MCF 10A (cell line): ENCODE measurements at places on chromosomes 11 and 22. TPM values are rescaled to one million over a fixed set of nuclear protein-coding genes. Genes with fewer than 3 reads are reported as not detected.

DNA sequence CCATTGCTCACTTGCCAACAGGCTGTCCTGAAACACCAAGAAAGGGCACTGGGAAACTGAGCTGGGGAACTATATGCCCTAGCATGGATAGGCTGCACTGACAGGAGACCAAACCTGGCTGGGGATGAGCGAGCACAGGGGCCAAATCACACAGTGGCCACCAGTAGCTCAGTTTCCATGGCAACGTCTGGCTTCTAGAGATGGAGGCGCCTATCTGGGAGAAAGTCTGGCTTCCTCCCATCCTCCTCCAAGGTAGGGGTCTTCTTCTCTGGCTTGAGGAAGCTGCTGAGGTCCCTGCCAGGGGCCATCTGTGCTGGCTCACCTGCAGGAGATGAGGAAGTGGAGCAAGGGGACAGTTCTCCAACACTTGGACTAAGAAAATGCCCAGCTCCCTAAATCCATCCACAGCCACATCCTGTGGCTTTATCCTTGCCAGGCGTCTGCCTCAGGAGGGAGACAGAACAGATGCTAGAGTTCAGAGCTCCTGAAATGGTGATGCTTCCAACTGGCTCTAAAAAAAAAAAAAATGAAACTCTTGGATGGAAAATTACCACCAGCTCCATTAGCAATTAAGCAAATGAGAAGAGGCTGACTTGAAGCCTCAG, 48.3 kb downstream of the SYT13 start:
- H3K36me3 ChIP-seq: no peaks in the 10 kb centered on the region
- H3K4me3 ChIP-seq: no peak overlapping the region
- no peak for DNase-seq
- H3K27ac ChIP-seq: no peak overlapping the region
- H3K27me3 ChIP-seq: peaks cover 44% of the 10 kb centered on the region

- DNase-seq: no peak
- H3K27me3 ChIP-seq: no peaks in the 10 kb centered on the region
- H3K27ac ChIP-seq: peak overlapping the region; percentile 86
- H3K4me3 ChIP-seq: peak overlapping the region; percentile 55
These were observed 20.8 kb upstream of the JAM3 start for GRCh38 chr11:134048028-134048427.

PLA2G3 gene
- total RNA-seq: not detected in 2 replicates

PKDREJ gene
- not detected in 2 replicates for total RNA-seq

OR52H1 gene
- not detected in 2 replicates for total RNA-seq

C11orf52 gene
- total RNA-seq: 1.3 and 2.0 TPM in 2 replicates

C11orf21 gene
- not detected in 2 replicates for total RNA-seq

GRK3 gene
- 6.5 and 7.9 TPM in 2 replicates for total RNA-seq

DEAF1 gene
- 46.8 and 54.1 TPM in 2 replicates for total RNA-seq

OLFML1 gene
- total RNA-seq: not detected in 2 replicates

APOA4 gene
- not detected in 2 replicates for total RNA-seq

DNA sequence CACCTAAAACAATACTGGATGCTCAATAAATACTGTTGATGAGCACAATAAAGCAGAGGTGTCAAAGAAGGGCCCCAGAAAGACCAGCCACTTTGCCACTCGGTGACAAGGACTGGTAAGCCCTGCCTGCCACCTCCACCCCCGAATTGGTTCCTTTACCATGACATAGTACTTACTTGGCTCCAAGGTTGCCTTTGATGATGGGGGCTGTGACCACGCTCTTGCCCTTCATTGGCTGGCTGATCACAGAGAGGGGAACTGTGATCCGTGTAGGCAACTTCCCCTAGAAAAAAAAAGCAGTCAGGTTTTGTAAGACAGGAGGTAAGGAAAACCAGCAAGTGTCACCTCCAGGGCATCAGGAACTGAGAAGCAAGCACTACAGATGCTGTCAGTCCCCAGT, 29.7 kb downstream of the NFRKB start:
- H3K27ac ChIP-seq: no peak overlapping the region
- H3K36me3 ChIP-seq: peaks cover 77% of the 10 kb centered on the region
- H3K27me3 ChIP-seq: no peaks in the 10 kb centered on the region
- H3K4me3 ChIP-seq: no peak overlapping the region

CLCF1 gene
- 5.8 and 7.0 TPM in 2 replicates for total RNA-seq

GRCh38 chr11:104694259-104695064, 203.8 kb downstream of the CASP12 start:
- no peaks in the 10 kb centered on the region for H3K27me3 ChIP-seq
- H3K27ac ChIP-seq: no peak overlapping the region
- no peak for DNase-seq

DNA sequence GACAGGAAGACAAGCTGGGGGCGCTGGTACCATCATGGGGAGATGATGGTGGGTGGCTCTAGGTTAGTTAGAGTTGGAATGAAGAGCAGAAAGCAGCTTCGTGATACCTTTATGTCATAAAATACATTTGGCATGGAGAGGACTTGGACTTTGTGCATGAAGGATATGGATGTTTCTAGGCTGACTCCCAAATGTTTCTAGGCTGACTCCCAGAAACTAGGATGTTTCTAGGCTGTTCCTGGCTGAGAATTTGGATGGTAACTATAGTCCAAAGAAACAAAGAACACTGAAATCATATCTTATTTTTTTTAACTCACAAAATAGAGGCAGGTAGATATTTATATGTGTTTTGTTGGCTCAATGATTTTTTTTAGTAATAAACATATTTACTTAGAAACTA, 89.4 kb upstream of the VPREB1 start:
- no peak for DNase-seq
- H3K36me3 ChIP-seq: no peaks in the 10 kb centered on the region
- peaks cover 48% of the 10 kb centered on the region for H3K27me3 ChIP-seq
- H3K4me1 ChIP-seq: no peaks in the 10 kb centered on the region

DNA sequence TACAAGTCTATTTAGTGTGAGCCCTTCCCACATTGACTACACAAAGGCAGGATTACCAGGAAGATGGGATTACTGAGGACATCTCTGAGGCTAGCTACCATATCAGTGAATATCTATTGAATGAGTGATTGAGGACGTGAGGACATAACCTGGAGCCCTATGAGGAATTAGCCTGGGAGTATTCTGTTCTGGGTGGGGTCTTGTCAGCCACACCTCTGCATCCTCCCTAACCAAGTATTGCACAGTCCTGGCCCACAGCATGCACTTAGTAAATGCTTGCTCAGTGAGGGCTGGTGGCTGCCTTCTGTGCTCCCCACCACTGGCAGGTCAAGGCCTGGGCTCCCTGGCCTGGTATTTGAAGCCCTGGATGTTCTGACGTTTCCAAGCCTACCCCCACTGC, 14.8 kb downstream of the DUSP18 start:
- no peak overlapping the region for H3K4me3 ChIP-seq
- no peaks in the 10 kb centered on the region for H3K27me3 ChIP-seq
- DNase-seq: no peak
- no peak overlapping the region for H3K27ac ChIP-seq
- H3K4me1 ChIP-seq: no peaks in the 10 kb centered on the region
- no peaks in the 10 kb centered on the region for H3K36me3 ChIP-seq

GRCh38 chr11:12698048-12698447, 23.8 kb downstream of the TEAD1 start:
- no peaks in the 10 kb centered on the region for H3K27me3 ChIP-seq
- peaks cover 13% of the 10 kb centered on the region for H3K36me3 ChIP-seq
- H3K27ac ChIP-seq: peak overlapping the region; percentile 94
- DNase-seq: no peak
- H3K4me1 ChIP-seq: peaks cover 74% of the 10 kb centered on the region

- peaks cover 7% of the 10 kb centered on the region for H3K4me1 ChIP-seq
- DNase-seq: peak; percentile 16
- H3K27me3 ChIP-seq: no peaks in the 10 kb centered on the region
- H3K27ac ChIP-seq: peak overlapping the region; percentile 33
- H3K4me3 ChIP-seq: peak overlapping the region; percentile 99
These were observed 1.7 kb downstream of the FCHSD2 start for GRCh38 chr11:73140213-73141030.

DNA sequence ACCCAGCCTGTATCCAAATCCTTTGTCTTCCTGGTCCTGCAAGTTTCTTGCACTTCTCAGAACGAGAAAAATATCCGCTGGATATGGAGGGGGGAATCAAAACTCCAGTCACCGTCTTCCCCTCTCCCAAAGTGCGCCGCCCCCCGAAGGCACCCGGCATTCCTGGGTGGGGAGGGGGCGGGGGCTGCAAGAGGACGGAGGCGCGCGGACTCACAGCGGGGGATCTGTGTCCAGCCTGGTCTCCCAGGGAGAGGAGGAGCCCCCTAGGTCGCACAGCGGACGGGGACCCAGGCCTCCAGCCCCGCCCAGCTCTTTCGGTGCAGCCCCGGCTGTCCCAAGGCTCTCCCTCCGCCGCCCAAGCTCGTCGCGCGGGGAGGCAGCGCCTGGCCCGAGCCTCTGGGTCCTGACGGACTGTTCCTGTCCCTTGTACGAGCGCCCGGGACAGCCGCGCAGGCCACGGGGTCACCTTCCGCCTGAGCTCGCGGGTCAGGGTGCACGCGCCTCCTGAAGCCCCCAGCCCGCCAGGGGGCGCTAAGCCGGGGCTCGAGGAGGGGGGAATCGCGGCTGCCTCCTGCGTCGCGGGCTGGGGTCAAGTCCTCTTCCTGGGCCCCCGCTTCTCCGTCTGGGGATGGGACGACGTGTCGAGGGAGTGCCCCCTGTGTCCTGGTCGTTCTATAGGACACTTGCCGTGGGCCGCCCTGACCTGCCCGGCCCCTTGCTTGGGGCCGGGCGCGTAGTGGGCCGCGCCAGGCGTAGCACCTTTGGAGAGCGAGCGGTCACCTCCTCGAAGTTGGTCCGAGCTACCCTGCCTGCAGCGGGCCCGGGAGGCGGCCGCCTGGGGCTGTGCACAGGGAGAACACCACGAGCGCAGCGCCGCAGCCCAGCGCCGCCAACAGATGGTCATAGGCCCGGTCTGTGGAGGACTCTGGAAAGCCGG, 2.4 kb upstream of the WNT11 start:
- H3K27me3 ChIP-seq: no peaks in the 10 kb centered on the region
- H3K4me3 ChIP-seq: peak overlapping the region; percentile 68
- DNase-seq: peak; percentile 55
- no peaks in the 10 kb centered on the region for H3K36me3 ChIP-seq
- H3K4me1 ChIP-seq: no peaks in the 10 kb centered on the region

- H3K27me3 ChIP-seq: no peaks in the 10 kb centered on the region
- H3K27ac ChIP-seq: peak overlapping the region; percentile 73
- DNase-seq: peak; percentile 58
- H3K36me3 ChIP-seq: peaks cover 24% of the 10 kb centered on the region
- peaks cover 55% of the 10 kb centered on the region for H3K4me1 ChIP-seq
These were observed 44.0 kb downstream of the KIAA1671 start for GRCh38 chr22:24996420-24996952.

GRCh38 chr11:68481579-68482240, 21.2 kb downstream of the PPP6R3 start:
- DNase-seq: no peak
- no peak overlapping the region for H3K4me3 ChIP-seq
- peak overlapping the region; percentile 47 for H3K27ac ChIP-seq
- H3K4me1 ChIP-seq: peaks cover 18% of the 10 kb centered on the region
- peaks cover 19% of the 10 kb centered on the region for H3K36me3 ChIP-seq
- no peaks in the 10 kb centered on the region for H3K27me3 ChIP-seq

DNA sequence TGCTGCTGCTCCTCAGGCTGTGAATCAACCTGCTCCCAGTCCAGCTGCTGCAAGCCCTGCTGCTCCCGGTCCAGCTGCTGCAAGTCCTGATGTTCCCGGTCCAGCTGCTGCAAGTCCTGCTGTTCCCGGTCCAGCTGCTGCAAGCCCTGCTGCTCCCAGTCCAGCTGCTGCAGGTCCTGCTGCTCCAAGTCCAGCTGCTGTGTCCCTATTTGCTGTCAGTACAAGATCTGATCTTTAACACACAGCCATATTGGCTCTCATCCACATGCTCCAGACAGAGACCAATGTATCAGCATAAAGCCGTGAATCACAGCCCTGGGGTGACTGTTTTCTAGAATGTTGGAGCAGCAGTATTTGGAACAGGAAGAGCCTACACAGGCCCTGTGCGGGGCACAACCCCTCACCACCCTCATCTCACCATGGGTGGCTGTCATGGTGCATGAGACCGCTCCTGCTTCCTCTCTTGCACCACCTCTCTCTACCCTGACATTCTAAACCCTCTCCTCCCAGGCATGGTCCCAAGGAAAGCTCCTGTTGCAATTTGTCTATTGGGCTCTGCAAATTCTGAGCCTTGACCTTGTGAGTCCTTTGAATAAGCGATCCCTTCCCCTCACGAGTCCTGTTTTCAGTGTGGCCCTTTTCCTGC, 3.5 kb downstream of the KRTAP5-10 start:
- no peaks in the 10 kb centered on the region for H3K36me3 ChIP-seq
- DNase-seq: no peak
- H3K27ac ChIP-seq: no peak overlapping the region
- H3K4me3 ChIP-seq: no peak overlapping the region

- H3K4me3 ChIP-seq: no peak overlapping the region
- no peak overlapping the region for H3K27ac ChIP-seq
- no peaks in the 10 kb centered on the region for H3K36me3 ChIP-seq
- peak; percentile 30 for DNase-seq
- H3K27me3 ChIP-seq: peaks cover 18% of the 10 kb centered on the region
These were observed 3.8 kb upstream of the ADORA2A start for GRCh38 chr22:24423519-24424000.

OR10A3 gene
- total RNA-seq: not detected in 2 replicates

GRCh38 chr11:34235189-34235588, 122.6 kb downstream of the ABTB2 start:
- no peak overlapping the region for H3K27ac ChIP-seq
- H3K4me1 ChIP-seq: peaks cover 15% of the 10 kb centered on the region
- H3K36me3 ChIP-seq: peaks cover 6% of the 10 kb centered on the region
- no peak overlapping the region for H3K4me3 ChIP-seq
- no peak for DNase-seq
- no peaks in the 10 kb centered on the region for H3K27me3 ChIP-seq

- H3K4me1 ChIP-seq: peaks cover 15% of the 10 kb centered on the region
- no peak overlapping the region for H3K27ac ChIP-seq
- no peaks in the 10 kb centered on the region for H3K27me3 ChIP-seq
- H3K36me3 ChIP-seq: peaks cover 5% of the 10 kb centered on the region
- peak; percentile 34 for DNase-seq
These were observed 46.4 kb downstream of the ATG16L2 start for GRCh38 chr11:72860592-72860991.

GRCh38 chr22:33529424-33530113, 390.7 kb downstream of the LARGE1 start:
- no peak overlapping the region for H3K27ac ChIP-seq
- H3K4me3 ChIP-seq: no peak overlapping the region
- DNase-seq: no peak

DNA sequence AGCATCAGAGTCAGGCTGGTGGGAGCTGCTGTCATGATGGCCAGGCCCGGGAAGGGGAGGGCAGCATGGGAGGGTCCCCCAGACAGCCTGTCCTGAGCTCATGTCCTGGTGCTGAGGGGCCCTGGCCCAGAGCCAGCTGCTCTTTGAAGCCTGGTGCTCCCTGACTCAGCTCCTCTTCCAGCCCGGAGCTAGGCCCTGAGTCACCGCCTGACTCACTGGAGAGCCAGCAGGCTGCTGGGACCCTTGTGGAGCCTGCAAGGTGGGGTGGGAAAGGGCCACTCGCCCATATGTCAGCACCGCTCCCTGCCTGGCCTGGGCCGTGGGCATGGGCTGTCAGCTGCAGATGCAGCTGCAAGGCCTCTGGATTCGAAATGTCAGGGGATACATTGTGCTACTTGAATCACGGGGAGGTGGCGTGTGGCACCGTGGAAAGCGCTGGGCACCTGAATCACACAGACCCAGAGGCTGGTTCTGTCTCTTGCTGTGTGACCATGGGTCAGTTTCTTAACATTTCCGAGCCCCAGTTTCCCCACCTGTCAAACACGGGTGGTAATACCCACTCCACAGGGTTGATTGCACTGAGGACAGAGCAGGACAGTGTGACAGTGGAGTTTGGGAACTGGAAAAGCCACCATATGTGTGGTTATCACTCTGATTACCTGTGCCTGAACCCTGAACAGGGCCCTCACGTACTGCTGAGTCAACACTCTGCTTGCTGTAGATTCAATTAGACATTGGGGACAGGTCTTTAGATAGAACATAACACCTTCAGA, 4.4 kb downstream of the CACNA1I start:
- H3K4me1 ChIP-seq: peaks cover 8% of the 10 kb centered on the region
- H3K27me3 ChIP-seq: peaks cover 30% of the 10 kb centered on the region
- no peaks in the 10 kb centered on the region for H3K36me3 ChIP-seq
- peak; percentile 84 for DNase-seq
- H3K27ac ChIP-seq: no peak overlapping the region
- no peak overlapping the region for H3K4me3 ChIP-seq
